Epithelial cell of prostate (primary cell): ENCODE measurements at places on chromosomes 1 and 21.

GRCh38 chr1:17802164-17802563 lies 47.0 kb downstream of the ACTL8 start:
- no peak for DNase-seq

- no peak for DNase-seq
These were observed 637.3 kb downstream of the MATN1 start for GRCh38 chr1:30085811-30086770.

DNA sequence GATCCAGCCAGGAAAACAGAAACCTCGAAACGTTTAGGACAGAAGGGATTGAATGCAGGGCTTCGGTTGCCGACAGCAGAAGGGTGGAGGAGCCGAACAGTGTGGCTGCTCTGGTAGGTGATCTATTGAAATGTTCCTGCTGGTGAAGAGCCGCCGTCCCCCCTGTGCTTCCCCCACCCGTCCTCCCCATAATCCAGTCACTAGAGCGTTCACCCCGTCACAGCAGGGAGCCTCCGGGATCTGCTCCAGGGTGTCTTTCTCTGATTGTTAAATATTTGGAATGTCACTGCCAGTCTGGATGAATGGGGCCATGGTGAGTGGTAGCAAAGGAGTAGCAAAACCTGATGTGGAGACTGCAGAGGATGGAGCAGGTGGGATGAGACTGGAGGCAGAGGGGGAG lies 255.1 kb upstream of the CSF3R start:
- no peak for DNase-seq

- no peak for DNase-seq
These were observed 2.8 kb upstream of the TTC22 start for GRCh38 chr1:54803761-54804470.

- DNase-seq = no peak
These were observed 930 bp downstream of the CDC14A start for GRCh38 chr1:100353071-100353801.

- DNase-seq = peak; percentile 80
These were observed 1.7 kb upstream of the JUN start for GRCh38 chr1:58785442-58786058.

DNA sequence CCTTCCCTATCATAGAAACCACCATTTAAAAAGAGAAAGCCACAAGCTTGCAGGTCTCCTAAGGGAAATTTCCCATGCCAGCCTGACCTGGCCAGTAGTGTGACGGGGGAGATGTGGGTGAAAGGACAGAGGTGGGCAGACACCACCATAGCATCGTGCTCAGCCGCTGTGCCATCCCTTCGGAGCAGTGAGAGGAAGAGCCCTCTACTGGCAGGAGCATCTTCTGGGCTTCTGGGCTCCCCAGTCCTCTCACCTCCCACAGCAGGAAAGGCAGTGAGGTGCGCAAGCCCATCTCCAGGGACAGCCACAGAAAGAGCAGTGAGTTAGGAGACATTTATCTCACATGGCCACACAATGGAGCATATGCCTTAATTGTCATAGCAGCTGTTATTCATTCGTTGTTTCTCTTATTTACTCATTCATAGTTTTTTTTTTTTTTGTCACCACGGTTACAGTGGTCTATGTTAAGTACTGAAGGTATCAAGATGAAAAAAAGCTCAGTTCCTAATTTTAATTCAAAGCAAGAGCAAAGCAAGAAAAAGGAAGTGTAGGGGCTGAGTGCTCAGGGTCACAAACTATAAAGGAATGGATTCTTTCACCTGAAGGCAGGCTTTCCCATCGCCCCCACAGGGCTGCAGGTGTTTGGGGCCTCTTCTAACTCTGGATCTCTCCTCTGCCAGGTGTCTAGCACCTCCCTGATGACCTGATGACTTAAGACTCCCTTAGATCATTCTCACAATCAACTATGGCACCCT lies 48.8 kb upstream of the CAMK1G start:
- DNase-seq = no peak

DNA sequence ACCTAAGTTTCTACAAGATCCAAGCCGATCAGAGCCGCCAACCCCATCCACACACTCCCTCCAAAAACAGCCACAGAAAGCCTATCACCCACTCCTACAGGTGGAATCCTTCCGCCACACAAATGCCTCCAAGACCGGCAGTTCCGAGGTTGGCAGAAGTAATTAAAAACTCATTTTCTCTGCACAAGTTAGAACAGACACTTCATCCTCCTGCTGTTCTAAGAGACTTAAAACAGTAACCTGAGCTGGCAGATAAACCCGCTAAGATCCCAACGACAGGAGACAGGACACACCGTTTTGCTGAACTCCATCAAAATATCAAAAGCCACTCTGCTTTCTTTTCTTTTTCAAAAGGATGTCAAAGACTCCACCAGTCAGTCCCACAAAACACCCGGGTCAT lies 2.8 kb downstream of the SSBP3 start:
- DNase-seq = no peak

- peak; percentile 100 for DNase-seq
These were observed 20.8 kb downstream of the KCNJ15 start for GRCh38 chr21:38277501-38278131.

- peak; percentile 36 for DNase-seq
These were observed 89.7 kb upstream of the ESRRG start for GRCh38 chr1:216812966-216813365.

- DNase-seq = no peak
These were observed 1193.9 kb downstream of the PLA2G4A start for GRCh38 chr1:188022661-188023060.

GRCh38 chr1:12518931-12519692 lies 98.9 kb downstream of the DHRS3 start:
- DNase-seq = no peak

- no peak for DNase-seq
These were observed 13.4 kb downstream of the RPL11 start for GRCh38 chr1:23704834-23705495.

- DNase-seq = no peak
These were observed 110.9 kb downstream of the KCNN3 start for GRCh38 chr1:154759196-154759595.

- peak; percentile 97 for DNase-seq
These were observed 11.4 kb upstream of the BCAR3 start for GRCh38 chr1:93692983-93693591.

DNA sequence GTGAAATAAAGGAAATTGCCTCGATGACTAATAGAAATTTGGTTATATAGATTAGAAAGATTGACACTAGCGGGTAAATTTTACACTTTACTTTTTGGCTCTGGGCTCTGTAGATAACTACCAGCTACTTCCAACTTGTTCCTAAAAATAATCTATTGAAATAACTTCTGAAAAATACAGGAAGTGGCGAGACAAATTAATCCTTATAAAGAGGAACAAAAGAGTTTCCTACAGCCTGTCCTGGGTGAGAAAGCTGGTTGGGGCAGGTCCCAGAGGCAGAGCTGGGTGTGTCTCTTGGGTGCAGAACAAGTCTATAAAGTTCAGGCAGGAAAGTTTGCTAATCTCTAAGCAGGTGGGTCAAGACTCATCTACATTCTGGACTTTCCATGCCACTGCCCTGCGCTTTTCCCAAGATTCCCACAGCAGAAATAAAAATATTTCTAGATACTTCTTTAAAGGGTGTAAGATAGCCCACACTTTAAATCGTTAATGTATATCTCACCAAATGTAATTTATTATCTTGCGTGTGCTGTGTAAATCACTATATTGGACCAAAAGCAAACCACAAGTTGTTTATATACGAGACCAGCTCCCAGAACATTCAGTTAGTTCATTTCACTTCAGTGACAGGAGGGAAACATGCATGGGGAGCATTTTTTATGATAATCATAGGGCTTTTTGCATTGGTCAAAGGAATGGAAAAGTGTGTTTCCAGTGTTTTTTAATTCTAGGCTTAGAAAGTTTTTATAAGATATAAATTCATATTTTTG lies 70.1 kb upstream of the NRIP1 start:
- DNase-seq = peak; percentile 18

- no peak for DNase-seq
These were observed 141.8 kb downstream of the NEK7 start for GRCh38 chr1:198298640-198299039.

DNA sequence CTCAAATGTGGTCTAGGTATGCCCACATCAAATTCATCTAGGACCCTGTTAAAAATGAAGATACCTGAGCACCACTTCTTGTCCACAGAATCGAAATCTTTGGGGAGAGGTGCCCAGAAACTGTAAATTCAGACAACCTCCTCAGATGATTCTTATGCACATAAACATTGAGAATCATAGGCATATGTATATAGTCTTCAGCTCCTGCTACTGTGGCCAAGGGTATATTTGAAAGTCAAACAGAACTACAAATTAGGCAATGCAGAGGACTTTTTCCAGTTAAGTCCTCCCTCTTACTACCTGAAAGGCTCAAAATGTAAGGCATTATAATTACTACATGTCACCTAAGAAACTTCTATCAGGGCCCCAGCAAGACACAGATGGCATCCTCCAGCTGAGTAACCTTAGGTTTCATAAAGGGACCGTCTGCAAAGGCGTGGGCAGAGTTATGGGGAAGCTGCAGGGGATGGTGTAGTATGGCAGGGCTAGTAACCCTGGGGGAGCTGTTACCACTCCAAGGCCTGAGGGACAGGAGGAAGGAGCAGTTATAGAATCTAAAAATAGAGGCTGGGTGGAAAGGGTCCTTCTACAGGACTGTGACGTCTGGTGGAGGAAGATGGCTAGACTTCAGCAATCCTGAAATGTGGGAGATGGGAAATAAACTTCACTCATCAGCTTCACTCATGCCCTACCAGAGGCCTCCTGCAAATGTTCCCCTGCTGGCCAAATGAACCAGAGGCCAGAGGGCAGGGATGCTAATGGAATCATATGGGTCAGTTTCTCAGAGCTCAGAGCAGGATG lies 46.3 kb downstream of the DAB1 start:
- no peak for DNase-seq

- DNase-seq = no peak
These were observed 51.4 kb downstream of the LRRC8B start for GRCh38 chr1:89576013-89576412.

DNA sequence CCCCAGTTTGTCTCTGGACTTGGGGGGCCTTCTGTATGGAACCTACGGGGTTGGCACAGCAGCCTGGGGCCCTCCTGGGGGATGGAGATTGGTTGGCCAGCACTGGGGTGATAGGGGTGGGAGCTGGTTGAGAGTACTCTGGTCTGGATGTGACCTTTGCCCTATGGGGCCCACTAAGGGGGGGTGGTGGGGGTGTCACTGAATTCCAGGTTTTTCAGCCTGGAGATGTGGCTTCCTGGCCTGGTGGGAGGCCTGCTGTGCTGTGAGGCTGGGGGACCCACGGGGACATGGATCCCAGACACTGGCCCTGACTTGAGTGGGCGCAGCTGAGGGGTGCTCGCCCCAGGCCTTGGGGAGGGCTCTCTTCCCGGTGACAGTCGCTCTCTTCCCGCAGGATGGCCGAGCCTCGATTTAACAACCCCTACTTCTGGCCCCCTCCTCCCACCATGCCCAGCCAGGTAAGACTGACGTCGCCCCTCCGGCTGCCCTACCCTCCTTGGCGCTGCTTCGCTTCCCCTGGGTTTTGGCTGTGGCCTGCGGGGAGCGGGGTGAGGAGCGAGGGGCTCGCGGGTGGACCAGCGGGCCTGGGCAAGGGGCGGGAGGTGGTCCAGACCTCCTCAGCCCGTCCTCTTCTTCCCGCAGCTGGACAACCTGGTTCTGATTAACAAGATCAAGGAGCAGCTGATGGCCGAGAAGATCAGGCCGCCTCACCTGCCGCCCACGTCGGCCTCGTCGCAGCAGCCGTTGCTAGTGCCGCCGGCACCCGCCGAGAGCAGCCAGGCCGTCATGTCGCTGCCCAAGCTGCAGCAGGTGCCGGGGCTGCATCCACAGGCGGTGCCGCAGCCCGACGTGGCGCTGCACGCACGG lies 19.6 kb downstream of the ZNF362 start:
- DNase-seq = no peak

GRCh38 chr1:95584315-95584714 lies 350.3 kb downstream of the RWDD3 start:
- DNase-seq = peak; percentile 27

GRCh38 chr1:17565461-17566252 lies 26.2 kb downstream of the ARHGEF10L start:
- DNase-seq = no peak

- no peak for DNase-seq
These were observed 1.8 kb upstream of the OMA1 start for GRCh38 chr1:58548371-58548770.

DNA sequence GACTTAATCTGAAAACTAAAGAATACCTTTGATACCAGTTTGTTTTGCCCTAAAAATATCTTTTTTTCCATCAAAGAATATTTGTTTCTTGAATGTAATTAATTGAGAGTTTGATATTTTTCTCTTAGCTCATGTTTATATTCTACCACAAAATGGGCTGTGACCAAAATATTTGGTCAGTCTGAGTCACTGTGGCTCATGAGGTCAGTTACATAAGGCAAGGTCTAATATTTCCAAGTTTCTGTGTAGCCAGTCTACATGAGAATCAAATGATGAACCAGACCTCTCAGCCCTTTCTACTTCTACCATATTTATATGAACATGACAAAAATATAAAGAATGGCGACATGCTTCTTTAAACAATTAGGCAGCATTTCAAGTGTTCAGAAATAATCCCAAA lies 83.0 kb upstream of the IVNS1ABP start:
- DNase-seq = no peak
